ENCODE measurements at places on chromosomes 1 and 21.

DNA sequence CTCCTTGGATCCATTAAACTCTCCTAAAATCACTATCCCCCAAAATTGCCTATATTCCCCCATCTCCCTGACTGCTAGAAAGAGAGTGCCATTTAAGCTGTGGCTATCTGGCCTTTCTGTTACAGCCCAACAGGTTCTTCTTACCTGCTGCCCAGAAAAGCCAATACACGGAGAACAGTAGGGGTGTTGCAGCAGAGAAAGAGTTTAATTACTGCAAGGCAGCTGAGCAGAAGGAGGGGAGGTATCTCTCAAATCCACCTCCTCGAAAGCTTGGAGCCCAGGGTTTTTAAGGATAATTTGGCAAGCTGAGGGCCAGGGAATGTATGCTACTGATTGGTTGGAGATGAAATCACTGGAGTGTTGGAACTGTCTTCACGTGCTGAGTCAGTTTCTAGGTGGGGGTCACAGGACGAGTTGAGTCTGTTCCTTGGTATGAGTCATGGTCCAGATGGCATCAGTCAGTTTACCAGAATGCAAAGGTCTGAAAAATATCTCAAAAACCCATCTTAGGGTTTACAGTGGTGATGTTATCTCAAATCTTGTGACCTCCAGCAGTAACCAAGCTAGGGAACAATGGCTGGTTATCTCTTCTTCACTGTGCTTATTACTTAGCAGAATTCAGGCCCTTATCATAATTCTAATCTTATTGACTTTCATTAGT is 89.8 kb downstream of the SMYD3 start:
- no peak for DNase-seq

DNA sequence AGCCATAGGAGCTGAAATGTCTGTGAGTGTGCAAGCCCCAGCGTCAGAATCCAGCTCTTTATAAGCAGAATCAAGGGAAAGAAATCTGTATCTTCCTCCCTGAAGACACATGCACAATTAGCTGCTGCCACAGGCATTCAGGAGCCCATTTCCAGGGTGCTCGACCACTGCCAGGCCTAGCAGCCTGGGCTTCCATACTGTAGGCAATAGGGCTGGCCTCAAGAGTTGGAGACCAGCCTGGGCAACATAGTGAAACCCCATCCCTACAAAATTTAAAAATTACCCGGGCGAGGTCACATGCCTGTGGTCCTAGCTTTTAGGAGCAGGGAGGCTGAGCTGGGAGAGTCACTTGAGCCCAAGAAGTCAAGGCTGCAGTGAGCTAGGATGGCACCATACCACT is 41.0 kb downstream of the NEK2 start:
- DNase-seq = no peak

- DNase-seq = no peak
Measured at GRCh38 chr1:64948905-64949833, 17.2 kb downstream of the JAK1 start.

DNA sequence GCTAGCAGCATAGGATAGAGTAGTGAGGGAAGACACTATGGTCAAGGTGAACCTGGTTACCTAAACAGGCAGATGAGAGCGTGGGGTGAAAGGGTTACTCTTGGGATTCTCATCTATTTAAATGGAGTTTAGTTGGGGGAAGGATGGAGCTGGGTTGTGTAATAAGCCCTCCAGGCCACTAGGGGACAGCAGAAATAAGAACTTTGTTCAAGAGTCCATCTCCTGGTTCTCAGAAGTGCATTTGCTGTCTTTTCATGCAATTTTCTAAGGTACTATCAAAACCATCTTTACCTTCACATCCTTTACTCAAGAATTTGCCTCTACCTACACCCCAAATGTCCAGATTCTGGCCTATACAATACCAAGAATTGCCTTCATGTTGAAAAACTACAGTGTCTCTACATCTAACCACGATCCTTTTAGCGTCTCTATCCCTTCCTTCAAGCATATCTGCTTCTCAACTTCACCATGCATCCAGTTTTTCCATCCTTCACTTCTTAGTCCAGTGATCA is 28.0 kb downstream of the SLAMF1 start:
- no peak for DNase-seq

GRCh38 chr1:43368646-43369020 is 822 bp upstream of the ELOVL1 start:
- DNase-seq = no peak

DNA sequence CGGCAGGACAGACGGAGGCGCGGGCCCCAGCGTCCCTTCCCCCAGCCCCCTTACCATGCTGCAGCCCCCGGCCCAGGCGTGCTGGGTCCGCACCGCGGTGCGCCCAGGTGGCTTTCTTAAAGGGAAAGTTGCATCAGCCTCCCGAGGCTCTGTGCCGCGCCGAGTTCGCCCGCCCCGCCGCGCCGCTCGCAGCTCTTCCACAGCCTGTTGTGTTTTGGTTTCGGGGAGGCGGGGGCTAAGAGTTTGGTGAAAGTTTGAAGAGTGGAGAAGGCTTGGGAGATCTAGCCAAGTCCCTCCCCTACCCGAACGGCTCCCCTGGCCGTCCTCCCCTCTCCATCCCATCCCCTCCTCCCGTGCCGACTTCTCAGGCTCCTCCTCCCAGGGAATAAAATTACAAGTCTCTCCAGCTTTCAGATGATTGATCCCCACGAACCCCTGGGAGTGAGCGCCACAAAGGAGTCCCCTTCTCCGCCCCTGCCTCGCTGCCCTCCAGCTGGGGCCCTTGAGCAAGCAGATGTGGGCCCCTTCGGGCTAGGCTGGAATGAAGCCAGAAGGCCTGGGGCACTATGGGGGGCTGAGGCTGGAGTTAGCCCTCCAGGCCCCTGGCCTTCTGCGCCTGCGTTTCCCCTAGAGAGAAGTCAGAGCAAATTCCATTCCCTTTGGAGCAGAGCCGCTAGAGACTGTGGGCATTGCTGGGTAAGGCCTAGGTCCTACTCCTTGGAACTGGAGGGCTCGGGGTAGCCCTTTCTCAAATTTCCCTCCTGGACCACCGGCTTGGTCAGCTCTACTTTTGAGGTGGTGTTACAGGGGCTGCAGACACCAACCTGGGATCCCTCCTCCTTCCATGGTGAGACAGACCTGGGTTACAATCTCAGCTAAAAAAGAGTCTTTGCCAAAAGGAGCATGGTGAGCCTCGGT is at the start of gene SLC6A9:
SLC6A9 (minus strand) TSS at position 211 of the 918 bp plus-strand sequence. CDS start 7,185 bp downstream, outside the sequence.
- peak; percentile 30 for DNase-seq

GRCh38 chr1:6124341-6124740 is 55.8 kb downstream of the CHD5 start:
- DNase-seq = no peak

- DNase-seq = no peak
Measured at GRCh38 chr1:31207569-31207968, 32.1 kb downstream of the NKAIN1 start.

GRCh38 chr1:234244482-234244881 is 128.8 kb upstream of the COA6 start:
- no peak for DNase-seq

DNA sequence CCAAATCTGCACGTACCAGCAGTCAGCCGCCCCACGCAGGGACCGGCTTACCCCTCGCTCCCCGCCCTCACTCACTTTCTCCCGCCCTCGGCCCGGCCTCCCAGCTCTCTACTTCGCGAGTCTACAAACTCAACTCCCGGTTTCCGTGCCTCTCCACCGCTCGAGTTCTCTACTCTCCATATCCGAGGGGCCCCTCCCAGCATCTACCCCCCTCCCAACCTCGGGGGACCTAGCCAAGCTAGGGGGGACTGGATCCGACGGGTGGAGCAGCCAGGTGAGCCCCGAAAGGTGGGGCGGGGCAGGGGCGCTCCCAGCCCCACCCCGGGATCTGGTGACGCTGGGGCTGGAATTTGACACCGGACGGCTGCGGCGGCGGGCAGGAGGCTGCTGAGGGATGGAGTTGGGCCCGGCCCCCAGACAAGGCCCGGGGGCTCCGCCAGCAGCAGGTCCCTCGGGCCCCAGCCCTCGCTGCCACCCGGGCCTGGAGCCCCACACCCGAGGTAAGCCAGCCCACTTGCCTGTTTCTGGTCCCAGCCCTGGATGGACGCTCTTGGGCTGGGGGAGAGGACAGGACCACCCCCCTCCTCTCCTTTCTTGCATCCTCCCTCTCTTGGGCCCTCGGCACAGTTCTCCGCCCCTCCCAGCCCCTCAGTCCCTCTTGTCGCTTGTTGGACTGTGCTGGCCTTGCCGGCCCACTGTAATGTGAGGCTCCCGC is at the start of gene ARTN:
ARTN (plus strand) TSS at position 416 of the 715 bp plus-strand sequence. CDS start 1,856 bp downstream, outside the sequence.
- no peak for DNase-seq

Measured in stimulated activated CD4-positive, alpha-beta T cell treated with anti-CD3 and anti-CD28 coated beads, Interleukin-1b, Interleukin-23, amount 100 ng/mL, for 24 hours (primary cell).